ENCODE measurements at places on chromosomes 2 and 18.

DNA sequence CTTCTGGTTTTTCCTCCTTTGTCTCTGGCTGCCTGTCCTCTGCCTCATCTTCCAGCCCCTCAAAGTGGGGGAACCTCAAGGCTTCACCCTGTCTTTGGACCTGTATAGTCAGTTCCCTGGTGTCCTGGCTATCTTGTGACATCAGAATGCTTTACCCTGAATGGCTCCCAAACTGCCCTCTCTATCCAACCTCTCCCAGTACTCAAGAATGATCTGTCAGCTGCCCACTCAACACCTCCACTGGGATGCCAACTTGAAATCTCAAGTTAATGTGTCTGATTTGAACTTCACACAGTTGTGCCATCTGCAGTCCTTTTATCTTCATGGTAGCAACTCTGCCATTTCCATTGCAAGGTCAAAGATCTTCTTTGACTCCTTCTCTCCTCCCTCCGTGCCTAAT lies 43.8 kb downstream of the UBE2F start:
- no peak for DNase-seq

DNA sequence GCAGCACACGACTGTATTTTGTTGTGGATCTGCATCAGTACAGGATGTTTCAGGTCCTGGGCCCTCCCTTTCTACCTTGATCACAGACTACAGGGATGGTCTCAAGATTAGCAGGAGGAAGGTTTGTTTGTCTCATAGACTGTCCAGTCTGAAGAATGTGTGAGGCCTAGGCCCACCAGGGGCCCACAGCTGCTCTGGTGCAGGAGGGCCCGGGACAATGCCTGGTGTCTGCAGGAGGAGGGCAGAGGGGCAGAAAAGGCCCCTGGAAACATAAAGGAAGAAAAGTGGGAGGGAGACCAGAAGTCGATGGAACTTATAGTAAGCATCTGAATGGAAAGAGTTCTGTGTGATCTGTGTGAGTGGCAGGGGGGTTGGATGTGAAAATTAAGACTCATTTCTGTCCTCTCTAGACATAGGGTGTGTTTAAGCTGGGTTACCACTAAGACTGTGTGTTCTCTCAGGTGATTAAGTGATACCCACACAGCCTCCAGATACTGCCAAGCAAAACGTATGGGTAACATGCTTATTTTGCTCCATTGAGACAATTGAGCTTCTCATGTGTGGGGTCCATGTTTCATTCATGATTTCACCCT lies 33.4 kb upstream of the LPIN2 start:
- no peak for DNase-seq

- DNase-seq, result no peak
Measured at GRCh38 chr2:29130295-29130694, 15.1 kb downstream of the CLIP4 start.

DNA sequence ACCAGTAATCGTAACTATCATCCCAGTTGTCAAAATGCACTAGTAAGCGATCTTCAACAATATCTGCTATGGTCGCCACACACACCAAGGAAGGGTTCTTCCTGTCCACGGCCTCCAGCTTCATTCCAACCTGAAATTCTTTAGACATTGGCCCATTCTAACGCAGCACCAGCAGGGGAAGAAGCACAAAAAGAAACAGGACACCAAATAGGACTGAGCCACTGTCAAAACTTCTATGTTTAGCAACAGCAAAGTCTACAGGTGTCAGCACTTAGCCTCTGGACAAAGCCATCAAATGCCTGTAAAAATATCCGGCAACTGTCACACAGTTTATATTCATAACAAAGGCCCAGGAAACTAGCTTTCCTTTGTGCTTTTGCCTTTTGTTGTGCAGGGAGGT lies 175.0 kb downstream of the L3MBTL4 start:
- DNase-seq, result no peak

- no peak for DNase-seq
Measured at GRCh38 chr2:20362701-20363435, 12.2 kb upstream of the PUM2 start.

- DNase-seq, result no peak
Measured at GRCh38 chr2:136342138-136342537, 224.2 kb upstream of the CXCR4 start.

GRCh38 chr2:198044777-198045176 lies 240.4 kb downstream of the PLCL1 start:
- DNase-seq, result no peak

DNA sequence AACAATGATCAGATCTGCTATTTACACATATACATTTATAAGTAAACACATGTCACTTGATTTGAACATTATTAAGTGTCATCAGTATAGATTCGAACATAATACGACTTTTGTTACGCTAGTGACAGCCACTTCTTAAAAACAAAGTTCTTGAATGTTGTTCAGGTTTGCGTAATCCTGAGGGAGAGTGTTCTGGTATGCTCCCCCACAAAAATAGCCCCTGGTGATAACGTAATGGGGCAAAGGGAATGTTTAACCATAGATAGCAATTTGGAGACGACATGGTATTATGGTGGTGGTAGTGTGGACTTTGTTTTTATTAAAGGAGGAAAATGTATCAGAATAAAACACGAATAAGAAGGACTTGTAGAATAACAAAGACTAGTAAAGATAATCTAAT lies 90.6 kb downstream of the PLEKHM3 start:
- DNase-seq, result no peak

- DNase-seq, result no peak
Measured at GRCh38 chr18:76456823-76457222, 38.2 kb downstream of the ZNF516 start.

GRCh38 chr2:6493669-6494068 lies 372.0 kb downstream of the CMPK2 start:
- DNase-seq, result no peak

DNA sequence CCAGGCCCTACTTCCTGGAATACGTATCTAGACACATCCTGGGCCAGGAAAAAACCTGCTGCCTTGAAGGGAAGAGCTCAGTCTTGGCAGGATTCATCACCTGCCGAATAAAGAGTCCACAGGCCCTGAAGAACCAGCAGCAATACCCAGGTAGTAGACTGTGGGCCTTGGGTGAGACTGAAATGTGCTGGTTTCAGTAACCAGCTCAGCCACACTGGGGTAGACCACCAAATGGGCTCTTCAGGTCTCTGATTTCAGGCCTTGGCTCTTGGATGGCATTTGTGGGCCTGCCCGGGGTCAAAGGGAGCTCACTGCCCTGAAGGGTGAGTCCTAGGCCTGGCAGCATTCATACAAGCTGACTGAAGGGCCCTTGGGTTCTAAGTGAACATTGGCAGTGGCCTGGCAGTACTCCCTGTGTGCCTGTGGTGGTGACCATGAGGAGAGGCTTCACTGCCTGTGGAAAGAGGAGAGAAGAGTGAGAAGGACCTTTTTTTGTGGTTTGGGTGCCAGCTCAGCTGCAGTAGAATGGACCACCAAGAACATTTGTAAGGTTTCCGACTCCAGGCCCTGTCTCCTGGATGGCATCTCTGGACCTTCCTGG lies 175.1 kb downstream of the ANKRD30B start:
- DNase-seq, result no peak

GRCh38 chr2:207532676-207533075 lies 2.9 kb downstream of the CREB1 start:
- DNase-seq, result no peak

- DNase-seq, result no peak
Measured at GRCh38 chr2:2796207-2796606, 465.1 kb upstream of the MYT1L start.

- DNase-seq, result no peak
Measured at GRCh38 chr2:226325526-226325925, 474.1 kb downstream of the IRS1 start.

DNA sequence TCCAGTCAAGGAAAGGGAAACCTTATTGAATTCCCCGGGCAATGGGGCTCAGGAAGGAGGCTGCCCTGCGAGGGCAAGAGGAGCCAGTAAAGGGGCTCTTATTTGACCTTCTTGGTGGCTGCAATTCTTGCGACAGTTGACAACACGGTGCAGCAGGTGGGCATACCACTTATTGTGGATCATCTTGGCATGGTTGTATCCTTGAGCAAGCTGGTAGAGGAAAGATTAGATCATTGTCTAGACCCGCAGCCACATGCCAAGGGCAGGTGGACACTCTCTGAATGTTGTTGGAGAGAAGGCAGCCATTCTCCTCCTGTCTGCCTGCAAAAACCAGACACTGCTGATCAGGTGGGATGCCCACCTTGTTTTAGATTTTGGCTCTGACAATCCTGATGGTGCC lies 170.2 kb upstream of the CHST9 start:
- no peak for DNase-seq

DNA sequence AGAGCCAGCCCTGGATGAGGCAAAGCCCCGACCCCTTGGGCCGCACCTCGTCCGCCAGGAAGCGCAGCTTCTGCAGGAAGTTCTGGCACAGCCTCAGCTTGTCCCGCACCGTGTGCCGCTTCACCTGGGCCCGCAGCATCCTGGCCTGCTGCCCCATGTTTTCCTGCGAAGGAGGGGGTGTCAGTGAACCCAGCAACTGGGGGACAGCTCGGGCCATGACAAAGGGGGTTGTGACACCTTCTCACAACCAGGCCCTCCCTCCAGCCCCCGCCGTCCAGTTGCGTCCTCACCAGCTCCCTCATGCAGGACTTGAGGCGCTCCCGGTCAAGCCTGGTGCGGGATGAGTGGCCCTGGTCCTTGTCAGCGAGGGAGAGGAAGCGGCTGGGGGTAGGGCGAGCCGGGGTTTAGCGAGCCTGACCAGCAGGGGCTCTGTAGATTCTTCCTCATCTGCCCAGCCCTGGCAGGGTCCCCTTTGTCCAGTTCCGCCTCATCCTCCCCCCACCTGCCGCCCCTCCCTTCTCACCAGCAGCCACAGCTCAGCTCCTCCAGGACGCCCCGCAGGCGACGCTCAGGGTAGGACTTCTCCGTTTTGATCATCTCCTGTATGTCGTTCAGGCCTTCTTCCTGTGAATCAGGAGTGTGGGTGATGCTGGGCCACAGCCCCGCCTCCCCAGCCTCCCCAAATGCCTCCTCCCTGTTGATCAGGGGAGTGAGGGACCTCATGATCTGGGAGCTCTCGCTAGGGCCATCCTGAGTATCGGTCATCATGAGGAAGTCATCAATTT lies 606 bp downstream of the OTOF start:
- no peak for DNase-seq

DNA sequence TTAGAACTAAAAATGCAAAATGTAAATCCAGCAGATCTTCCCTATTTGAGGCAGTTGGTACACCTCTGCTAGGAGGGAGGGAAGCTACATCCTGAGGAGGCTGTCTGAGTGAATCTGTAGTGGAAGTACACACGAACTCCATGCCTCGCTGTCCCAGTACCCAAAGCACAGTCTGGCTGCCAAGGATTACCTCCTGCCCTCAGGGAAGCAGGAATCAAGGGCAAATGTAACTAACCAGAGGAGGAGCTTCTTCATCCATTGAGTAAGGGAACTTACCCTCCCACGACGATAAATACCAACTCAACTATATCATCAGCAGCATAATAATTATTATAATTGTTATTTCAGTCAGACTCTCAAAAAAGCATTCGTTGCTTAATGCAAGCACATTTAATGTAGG lies 2.1 kb downstream of the DHRS9 start:
- no peak for DNase-seq

DNA sequence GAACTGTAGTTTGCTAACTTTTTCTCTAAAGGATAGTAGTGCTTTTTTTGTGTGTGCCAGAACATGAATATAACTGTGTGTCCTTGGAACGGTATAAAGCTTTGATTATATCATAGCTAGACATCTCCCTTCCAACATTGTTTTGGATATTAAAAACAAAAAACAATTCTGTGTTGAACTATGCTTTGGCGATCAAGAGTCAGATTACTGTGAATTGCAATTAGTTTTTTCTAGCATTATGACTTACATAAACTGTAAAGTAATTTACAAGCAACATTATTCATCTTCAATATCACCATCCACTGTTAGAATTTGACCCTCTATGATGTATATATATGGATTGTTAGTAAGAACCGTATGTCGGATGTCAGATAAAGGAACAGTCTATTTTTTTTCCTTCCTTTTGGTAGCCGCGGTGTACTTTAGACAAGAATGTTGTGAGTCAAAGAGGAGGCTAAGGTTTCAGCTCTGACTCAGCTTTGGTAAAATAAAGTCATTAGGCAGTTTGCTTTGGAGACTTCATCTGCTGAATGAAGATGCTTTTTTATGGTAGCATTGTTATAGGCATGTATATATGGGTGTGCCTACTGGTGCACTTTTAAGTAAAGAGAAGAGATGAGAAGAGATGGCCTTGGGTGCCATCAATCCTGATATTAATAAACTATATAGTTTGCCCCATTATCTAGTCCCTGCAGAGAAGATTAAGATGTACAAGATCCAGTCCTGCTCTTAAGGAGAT lies 76.4 kb downstream of the LTBP1 start:
- no peak for DNase-seq

- DNase-seq, result no peak
Measured at GRCh38 chr18:25798046-25798445, 292.4 kb downstream of the SS18 start.

- no peak for DNase-seq
Measured at GRCh38 chr2:47064106-47064505, 91.0 kb downstream of the STPG4 start.

- no peak for DNase-seq
Measured at GRCh38 chr2:44962176-44962695, 20.7 kb downstream of the SIX3 start.

DNA sequence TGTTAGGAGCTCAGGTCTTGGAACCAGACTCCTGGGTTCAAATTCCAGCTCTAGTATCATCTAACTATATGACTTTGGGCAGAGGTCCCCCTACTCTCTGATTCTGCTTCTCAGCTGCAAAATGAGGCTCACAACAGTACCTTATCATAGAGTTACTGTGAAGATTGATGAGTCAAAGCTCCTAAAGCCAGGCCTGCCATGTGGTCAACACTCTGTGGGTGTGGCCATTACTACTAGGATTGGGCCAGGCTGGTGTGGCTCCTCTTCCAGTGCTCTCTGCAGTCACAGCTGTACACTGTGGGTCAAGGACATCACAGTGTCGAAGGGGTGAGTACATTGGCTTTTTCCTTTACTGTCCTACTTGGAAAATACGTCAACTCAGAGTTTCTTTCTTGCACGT lies 22.6 kb downstream of the CAPN13 start:
- no peak for DNase-seq

DNA sequence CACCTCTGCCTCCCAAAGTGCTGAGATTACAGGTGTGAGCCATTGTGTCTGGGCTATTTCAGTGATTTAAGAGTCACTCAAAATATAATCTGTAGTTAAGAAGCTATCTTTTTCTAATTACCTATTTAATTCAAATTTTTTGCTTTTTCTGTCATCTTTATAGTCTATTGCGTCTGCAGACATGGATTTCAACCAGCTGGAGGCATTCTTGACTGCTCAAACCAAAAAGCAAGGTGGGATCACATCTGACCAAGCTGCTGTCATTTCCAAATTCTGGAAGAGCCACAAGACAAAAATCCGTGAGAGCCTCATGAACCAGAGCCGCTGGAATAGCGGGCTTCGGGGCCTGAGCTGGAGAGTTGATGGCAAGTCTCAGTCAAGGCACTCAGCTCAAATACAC lies 95.1 kb downstream of the COMMD1 start:
- no peak for DNase-seq

GRCh38 chr18:65145312-65145711 lies 605.5 kb upstream of the CDH7 start:
- no peak for DNase-seq

GRCh38 chr2:23592898-23593751 lies 208.1 kb downstream of the KLHL29 start:
- no peak for DNase-seq

- no peak for DNase-seq
Measured at GRCh38 chr2:232304236-232304635, 74.3 kb upstream of the ALPP start.

GRCh38 chr2:62016957-62017356 lies 111.5 kb downstream of the COMMD1 start:
- no peak for DNase-seq

GRCh38 chr2:164080486-164080885 lies 344.7 kb upstream of the FIGN start:
- no peak for DNase-seq

Data from NCI-H187 (cell line).